GM12891 (cell line): ENCODE measurements at places on chromosomes 12 and 14.
A peak's percentile ranks its signal among the peaks of the same experiment; 100 is the strongest.

GRCh38 chr12:104399740-104400612 lies 56.8 kb upstream of the CHST11 start:
- no peak for DNase-seq

DNA sequence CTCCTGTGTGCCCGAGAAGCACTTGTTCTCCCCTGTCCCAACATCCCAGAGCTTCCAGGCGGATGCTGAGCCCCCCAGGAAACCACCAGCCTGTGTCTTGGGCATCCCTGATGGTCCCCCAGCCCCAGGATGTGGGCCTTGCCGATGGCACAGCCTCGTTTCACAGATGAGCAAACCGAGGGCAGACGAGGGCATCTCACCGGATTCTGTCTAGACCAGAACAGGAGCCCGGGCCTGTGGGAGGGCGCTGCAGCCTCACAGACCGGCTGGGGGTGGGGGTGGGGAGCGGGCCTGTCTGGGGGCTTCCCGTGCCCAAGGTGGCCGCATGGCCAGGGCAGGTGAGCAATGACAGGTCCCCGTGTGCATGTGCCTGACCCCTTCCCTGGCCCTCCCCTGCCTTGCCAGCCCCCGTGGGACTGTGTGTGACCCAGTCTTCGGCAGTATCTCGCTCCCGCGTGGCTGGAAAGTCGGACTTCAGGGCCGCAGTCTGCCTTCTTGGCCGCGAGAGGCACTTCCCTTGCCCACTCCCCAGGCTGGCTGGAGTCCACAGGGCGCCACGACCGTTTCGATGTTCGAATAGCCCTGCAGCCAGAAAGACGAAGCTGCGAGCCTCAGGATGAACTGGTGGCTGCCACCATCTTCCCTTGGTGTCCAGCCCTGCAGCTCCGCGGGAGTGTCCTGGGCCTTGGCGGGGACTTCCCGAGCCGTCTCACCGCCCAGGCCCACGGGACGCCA lies 8.9 kb downstream of the RFLNA start:
- DNase-seq: no peak

- DNase-seq: no peak
Observed at GRCh38 chr12:11998944-11999315, 71.8 kb upstream of the BCL2L14 start.

DNA sequence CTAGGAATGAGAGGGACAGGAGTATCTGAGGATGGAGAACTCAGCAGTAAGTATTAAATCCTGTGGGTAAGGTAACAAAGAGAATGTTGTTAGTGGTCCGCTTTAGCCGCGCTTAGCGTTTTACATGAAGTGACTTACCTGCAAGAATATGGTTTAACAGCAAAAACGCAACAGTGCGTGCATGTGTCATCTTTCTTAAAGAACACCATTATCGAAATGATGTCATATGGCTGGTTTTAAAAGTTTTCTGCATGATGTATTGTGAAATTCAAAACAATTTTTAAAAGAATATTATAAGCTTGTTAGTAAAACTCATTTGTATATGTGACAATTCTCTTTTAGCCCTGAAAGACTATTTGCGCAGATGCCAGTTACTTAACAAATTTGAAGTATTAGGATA lies 1.7 kb downstream of the LEMD3 start:
- no peak for DNase-seq

- DNase-seq: no peak
Observed at GRCh38 chr12:116458492-116458891, 100.7 kb upstream of the MAP1LC3B2 start.

DNA sequence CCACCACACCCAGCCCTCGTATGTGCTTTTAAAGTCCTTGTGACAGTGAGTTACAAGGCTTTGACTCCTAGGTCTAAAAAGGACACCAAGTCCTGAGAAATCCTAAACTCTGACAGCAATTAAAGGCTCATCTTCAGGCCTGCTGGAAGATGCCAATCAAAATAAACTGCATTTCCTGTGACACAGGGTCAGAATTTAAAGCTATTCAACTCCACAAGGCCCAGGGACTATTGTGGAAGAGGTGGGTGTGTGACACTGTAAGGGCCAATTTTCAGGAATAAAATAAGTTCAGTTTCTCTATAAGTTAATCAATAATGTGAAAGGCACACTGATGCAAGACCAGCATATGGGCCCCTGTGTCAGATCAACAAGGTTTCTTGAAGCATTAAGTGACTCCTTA lies 69.5 kb upstream of the HECTD1 start:
- no peak for DNase-seq

DNA sequence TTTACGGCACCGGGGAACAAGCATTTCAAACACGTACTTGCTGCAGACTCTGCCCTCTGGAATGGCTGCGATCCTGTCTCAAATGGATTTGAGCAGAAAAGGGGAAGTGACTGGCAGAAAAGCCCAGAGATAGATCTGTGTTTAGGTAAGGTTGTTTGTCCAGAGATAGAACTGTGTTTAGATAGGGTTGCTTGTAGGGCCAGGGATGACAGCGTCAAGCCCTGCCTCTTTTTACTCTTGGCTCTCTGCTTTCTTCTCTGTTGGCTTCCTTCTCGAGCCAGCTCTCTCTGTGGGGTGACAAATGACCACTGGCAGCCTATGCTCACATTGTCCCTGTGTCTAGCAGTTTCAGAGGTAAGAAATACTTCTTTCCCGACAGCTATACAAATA lies 11.4 kb downstream of the DGLUCY start:
- DNase-seq: no peak

- no peak for DNase-seq
Observed at GRCh38 chr14:99966912-99967311, 98.3 kb upstream of the EVL start.

DNA sequence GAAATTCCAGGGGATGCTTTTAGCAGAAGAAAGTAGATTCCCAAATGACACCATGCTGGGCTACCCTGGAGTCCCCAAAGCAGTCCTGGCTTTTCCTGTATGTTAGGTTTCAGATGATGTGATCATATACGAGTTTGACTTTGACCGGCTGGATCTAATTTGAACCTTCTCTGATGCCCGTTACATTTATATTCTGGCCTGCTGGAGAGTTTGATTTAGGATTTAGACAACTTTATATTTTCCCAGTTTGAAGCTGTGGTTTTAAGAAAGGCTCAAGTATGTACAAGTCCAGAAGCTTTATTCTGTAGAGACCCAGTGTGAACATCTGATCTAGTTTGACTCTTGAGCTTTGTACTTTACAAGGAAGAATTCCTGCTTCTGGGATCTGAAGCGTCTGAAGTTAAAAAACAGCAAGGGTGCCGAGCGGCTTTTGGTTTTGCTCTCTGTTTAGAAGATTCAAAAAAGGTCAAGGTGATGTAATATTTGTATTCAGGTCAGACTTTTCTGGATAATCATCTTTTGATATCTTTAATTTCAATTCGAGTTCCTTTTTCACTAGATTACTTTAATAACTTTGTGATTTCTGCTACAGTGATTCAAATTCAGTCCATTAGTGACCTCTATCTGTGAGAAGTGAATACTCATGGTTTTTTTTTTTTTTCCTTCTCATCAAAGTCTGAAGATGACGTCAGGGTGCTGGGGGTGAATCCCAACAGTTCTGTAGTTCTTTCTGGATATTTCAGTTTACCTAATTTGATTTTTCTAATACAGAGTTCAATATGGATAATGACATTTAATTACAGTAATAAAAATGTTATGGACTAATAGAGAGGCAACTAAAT lies 6.3 kb downstream of the FLRT2 start:
- no peak for DNase-seq

GRCh38 chr12:90970471-90970870 lies 15.5 kb upstream of the CCER1 start:
- DNase-seq: no peak

DNA sequence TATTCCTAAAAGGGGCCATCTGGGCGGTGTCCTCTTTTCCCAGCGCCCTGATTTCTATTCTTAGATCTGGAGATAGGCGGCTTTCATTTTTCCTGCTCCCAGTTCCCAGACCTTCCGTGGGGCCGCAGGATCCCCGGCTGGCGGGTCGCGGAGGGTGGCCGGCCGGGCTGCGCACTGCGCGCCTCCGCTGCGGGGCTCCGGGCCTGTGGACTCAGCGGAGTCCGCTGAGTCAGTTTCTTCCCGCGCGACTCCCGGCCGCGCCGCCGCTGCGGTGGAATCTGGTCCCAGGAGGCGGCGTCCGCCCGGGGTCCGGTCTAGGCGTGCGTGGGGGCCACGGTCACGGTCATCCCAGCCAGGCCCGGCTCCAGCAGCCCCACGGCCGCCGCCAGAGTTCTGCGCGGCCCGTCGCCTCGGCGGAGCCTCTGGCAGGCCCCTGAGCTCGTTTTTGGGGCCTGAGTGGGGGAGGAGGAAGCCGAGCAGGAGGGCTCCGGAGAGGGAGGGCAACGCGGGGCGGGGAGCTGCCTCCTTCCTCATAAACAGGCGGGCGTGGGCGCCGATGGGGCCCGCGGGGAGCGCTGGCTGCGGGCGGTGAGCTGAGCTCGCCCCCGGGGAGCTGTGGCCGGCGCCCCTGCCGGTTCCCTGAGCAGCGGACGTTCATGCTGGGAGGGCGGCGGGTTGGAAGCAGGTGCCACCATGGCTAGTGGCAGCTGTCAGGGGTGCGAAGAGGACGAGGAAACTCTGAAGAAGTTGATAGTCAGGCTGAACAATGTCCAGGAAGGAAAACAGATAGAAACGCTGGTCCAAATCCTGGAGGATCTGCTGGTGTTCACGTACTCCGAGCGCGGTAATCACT lies at the start of gene LRRK2:
Gene LRRK2, plus strand, starts transcription at position 559 of the 853 bp plus-strand sequence. Its CDS starts 135 bp downstream, at position 694.
- no peak for DNase-seq

DNA sequence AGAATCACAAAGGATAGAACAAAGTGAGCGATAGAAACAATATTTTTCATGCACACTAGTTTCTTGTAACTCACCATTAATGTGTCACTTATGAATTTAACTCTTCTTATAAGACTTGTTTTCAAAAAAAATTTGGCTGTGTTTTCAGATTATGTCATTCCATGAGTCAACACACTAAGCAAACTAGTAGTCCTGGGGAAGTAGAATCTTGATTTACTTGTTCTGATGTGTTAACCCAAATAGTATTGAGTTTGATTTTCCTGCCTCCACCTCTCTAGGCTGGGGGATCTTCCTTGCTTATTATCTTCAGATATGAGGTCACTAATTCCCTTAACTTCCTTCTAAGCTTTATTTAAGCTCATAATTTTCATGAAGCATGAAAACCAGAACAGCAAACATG lies 151.0 kb upstream of the SEL1L start:
- no peak for DNase-seq

DNA sequence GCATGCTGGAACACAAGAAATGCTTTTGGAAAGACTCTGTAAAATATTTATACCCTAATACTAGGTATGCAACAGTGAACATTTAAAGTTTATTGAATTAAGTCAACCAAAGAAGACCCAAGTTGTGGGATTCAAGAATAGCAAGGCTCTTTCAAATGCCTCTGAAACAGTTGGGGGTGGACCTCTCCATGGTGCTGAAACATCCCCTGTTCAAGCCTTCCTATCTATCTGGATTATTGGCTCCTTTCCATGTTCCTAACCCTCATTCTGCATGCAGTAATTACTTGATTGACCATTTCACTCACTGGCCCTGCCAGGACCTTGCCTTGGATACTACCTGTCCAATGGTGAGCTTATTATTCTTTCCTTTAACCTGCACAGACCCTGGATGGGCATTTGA lies 349.7 kb downstream of the NRXN3 start:
- peak; percentile 7 for DNase-seq

GRCh38 chr12:89250213-89250612 lies 102.1 kb downstream of the DUSP6 start:
- DNase-seq: no peak
